ENCODE measurements at places on chromosomes 1 and 21. TPM values are rescaled to one million over a fixed set of nuclear protein-coding genes. Genes with fewer than 3 reads are reported as not detected.

The SHE gene
- total RNA-seq = 23.8 TPM

The MFSD2A gene
- 56.0 TPM for total RNA-seq

The PGLYRP4 gene
- 3.9 TPM for total RNA-seq

The ANGPTL1 gene
- 19.4 TPM for total RNA-seq

- DNase-seq = no peak
- H3K27ac ChIP-seq = peak overlapping the region; percentile 66
- H3K36me3 ChIP-seq = no peaks in the 10 kb centered on the region
- no peak overlapping the region for H3K4me3 ChIP-seq
Observed at GRCh38 chr1:172827301-172827700, 168.4 kb downstream of the FASLG start.

DNA sequence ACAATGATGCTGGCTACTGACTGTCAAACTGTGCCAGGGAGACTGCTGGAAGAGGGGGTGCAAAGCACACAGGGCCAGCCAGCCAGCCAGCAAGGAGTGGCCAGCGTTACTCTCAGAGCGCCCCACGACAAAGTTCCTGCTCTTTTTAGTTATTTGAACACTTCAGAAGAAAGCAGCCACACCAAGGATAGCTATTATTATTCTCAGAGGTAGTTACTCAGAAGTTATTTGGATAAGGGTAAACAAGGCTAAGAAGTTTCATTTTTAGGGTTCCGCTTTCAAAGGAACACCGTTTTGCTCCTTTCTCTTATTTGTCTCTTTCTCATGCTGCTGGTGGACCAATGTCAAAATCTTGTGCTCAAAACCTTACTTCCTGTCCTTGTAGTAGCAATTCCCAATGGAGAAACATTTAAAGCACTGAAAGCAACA, 59.9 kb downstream of the VANGL2 start:
- no peak overlapping the region for H3K4me3 ChIP-seq
- H3K36me3 ChIP-seq = no peaks in the 10 kb centered on the region
- no peaks in the 10 kb centered on the region for H3K27me3 ChIP-seq

DNA sequence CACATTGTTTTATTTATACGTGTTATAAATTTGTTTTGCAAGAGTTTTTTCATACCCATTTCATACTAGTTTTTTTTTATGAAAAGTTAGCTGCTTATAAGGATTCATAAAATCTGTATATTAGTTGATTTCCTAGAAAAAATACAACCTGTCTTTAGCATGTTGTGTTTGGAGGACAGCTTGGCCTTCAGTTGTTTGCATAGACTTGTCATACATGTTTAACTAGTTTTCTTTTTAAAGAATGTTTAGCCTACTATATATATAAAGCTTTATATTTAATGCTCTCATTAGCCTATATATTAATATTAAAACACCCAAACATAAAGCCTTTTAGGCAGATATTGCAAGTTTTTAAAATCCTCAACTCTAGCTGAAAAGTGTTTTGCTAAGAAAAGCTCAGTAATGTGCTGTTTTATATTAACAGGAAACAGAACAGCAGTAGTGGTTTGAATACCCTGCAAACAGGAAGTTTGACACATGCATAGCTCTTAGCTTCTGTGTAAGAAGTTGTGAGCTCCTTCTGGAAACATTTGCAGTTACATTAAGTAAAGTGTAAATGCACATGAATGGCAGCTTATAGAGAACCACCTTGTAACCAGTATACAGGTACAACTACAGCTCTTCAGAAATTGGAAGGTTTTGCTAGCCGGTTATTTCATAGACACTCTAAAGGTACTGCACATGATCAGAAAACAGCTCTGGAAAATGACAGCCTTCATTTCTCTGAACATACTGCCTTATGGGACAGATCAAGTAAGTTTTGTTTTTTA, at the start of gene PRKACB:
Gene PRKACB (plus strand): TSS at position 476 of the 770 bp plus-strand sequence. CDS start 91 bp downstream, at position 567.
- no peaks in the 10 kb centered on the region for H3K36me3 ChIP-seq
- peak within 1 kb of the TSS; percentile 6 for H3K27ac ChIP-seq
- peak within 1 kb of the TSS; percentile 5 for H3K4me3 ChIP-seq
- peaks cover 9% of the 10 kb centered on the region for H3K4me1 ChIP-seq
- DNase-seq = no peak
- no peaks in the 10 kb centered on the region for H3K27me3 ChIP-seq

DNA sequence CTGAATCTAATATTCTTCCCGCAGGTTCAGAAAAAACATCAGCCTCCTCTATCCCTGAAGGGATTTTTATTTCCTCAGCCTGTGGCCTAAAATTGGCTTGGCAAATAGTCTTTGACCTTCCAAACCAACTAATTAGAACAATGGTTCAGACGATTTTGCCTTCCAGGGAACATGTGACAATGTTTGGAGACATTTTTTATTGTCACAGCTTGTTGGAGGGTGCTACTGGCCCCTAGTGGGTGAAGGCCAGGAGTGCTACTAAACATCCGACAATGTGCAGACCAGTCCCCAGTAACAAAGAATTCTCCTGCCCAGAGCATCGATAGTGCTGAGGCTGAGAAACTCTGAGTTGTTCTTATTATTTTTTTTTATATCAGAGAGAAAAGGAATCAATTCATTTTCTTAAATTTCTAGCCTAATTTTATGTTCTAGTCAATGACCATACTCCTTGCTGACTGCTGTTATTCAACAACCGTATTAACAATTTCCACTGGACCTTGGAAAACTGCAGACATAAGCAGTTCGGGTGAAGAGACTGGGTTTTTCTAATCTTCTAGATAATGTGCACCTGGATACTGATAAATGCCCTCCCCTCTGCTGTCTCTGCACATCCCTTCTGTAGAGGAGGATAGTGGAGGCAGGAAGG, 280.7 kb downstream of the LMX1A start:
- no peak overlapping the region for H3K4me3 ChIP-seq
- no peak overlapping the region for H3K27ac ChIP-seq
- no peaks in the 10 kb centered on the region for H3K36me3 ChIP-seq
- H3K27me3 ChIP-seq = no peaks in the 10 kb centered on the region

DNA sequence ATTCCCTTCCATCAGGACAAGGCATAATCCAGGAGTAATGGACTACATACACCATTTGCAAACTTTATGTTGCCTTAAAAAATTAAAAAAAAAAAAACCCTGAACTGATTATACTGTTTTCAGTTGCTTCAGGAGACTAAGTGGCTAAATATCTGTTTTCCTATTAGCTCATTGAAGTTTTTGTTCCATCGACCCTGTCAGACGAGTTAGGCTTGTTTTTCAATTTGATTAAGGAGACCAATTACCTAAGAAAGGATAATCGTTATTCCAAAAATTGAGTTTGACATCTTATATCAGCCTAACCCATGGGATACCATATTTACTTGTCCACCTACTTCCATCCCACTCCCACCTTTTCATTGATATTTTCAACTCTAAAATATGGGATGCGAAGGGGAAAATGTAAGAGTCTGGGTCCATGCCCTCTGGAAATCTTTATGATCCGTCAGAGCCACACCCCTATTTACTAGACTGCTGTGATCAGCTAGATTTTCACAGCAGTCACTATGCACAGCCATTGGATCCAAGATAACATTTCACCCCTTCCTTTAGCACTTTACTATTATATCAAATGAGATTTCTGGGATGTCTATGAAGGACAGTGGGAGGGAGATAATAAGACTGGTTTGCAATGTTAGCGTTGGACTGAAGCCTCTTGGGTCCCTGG, 41.0 kb downstream of the IL12RB2 start:
- H3K27ac ChIP-seq = no peak overlapping the region
- no peaks in the 10 kb centered on the region for H3K36me3 ChIP-seq
- H3K4me3 ChIP-seq = no peak overlapping the region
- no peak for DNase-seq
- H3K27me3 ChIP-seq = no peaks in the 10 kb centered on the region
- H3K4me1 ChIP-seq = peaks cover 4% of the 10 kb centered on the region

DNA sequence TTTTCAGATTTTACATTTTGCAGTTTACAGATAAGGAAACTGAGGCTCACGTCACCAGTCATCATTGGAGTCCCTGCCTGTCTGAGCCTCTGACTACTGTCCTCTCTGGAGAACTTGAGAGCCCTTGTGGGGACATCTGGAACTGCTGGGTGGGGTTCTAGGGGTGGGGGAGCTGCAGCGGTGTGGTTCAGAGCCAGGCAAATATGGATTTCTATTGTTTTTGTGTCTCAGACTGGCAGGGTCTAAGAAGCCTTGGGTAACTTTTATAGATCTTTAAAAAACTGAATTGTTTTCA, 46.9 kb downstream of the IER5 start:
- DNase-seq = no peak
- H3K4me1 ChIP-seq = peaks cover 30% of the 10 kb centered on the region
- H3K4me3 ChIP-seq = no peak overlapping the region
- no peaks in the 10 kb centered on the region for H3K36me3 ChIP-seq
- peak overlapping the region; percentile 76 for H3K27ac ChIP-seq

- no peaks in the 10 kb centered on the region for H3K4me1 ChIP-seq
- H3K27ac ChIP-seq = no peak overlapping the region
- H3K27me3 ChIP-seq = no peaks in the 10 kb centered on the region
- DNase-seq = no peak
Observed at GRCh38 chr1:188269956-188270355, 1441.2 kb downstream of the PLA2G4A start.

GRCh38 chr1:18564676-18565075, 66.0 kb upstream of the PAX7 start:
- H3K27ac ChIP-seq = no peak overlapping the region
- no peaks in the 10 kb centered on the region for H3K36me3 ChIP-seq
- no peaks in the 10 kb centered on the region for H3K4me1 ChIP-seq
- no peak overlapping the region for H3K4me3 ChIP-seq

DNA sequence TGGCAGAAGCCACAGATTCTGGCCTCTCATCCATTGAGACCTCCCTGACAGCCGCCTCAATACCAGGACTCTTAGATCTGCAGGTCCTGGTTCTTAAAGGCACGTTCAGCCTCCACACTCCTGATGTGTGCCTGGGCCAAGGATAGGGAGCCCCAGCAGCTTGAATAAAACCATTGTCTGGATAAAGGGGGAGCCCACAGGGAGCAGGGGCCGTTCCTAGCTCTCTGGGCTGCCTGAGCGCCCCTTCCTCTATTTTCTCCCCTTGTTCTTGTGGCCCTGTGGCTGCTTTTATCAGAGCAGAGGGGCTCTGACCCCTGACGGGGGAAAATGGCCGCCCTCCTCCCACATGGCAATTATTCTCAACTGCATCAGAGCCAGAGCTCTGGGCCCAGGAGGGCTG, 200.8 kb downstream of the HUNK start:
- H3K4me3 ChIP-seq = no peak overlapping the region
- no peaks in the 10 kb centered on the region for H3K36me3 ChIP-seq
- H3K4me1 ChIP-seq = no peaks in the 10 kb centered on the region
- peak; percentile 75 for DNase-seq
- H3K27ac ChIP-seq = no peak overlapping the region

GRCh38 chr1:210003501-210003900, 65.5 kb downstream of the SYT14 start:
- no peak overlapping the region for H3K27ac ChIP-seq
- H3K4me3 ChIP-seq = no peak overlapping the region
- no peaks in the 10 kb centered on the region for H3K27me3 ChIP-seq
- no peaks in the 10 kb centered on the region for H3K4me1 ChIP-seq

DNA sequence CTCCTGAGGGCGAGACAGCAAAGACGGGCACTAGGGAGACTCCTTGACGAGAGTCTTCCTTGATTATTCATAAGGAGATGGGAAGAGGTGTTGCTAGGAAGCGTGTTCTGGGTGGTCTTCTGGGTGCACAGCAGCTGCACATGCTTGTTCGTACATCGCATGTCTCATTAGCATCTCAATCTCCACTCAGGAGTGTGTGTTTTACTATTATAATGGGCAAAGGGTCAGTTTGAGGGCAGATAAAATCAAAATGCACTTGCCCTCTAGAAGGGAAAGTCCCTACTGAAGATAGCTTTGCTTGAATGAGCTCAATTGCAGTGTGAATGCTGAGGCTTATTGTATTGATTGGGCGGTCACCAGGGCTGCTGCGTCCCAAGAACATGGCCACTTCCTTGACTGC, 50.2 kb upstream of the SCCPDH start:
- H3K27me3 ChIP-seq = no peaks in the 10 kb centered on the region
- H3K4me1 ChIP-seq = peaks cover 7% of the 10 kb centered on the region
- DNase-seq = no peak
- no peaks in the 10 kb centered on the region for H3K36me3 ChIP-seq
- no peak overlapping the region for H3K27ac ChIP-seq

DNA sequence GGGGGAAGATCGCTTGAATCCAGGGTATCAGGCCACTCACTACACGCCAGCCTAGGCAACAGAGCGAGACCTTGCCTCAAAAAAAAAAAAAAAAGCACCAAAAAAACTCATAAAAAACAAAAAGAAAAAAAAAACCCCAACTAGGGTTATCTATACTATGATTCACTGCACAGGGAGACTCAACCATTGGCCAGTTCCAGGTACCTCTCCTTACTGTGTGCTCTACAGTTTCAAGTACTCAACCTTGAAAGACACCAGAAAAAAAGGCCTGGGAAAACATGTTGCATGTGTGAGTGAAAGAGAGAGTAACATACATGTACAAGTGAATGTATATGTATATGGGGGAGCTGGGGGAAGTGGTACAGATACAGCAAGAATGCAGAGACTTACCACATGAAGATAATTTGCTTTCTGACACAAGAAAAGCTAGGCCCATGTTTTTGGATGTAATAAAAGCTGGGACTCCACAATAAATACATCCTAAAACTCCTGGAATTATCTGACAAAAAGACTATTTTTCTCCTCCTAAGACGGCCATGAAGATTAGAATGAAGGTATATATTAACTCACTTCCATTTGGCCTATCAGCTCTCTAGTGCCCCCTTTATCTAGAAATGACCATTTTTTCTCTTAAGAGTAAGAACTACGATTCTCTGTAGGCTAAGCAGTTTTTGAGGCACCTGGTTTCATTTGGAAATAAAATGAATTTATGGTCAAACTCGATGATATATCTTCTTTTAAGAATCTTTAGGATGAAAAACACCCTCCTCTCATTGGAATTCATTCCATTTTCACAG, 52.2 kb downstream of the SLC27A3 start:
- H3K27me3 ChIP-seq = no peaks in the 10 kb centered on the region
- DNase-seq = no peak
- H3K27ac ChIP-seq = no peak overlapping the region
- H3K4me1 ChIP-seq = no peaks in the 10 kb centered on the region
- no peak overlapping the region for H3K4me3 ChIP-seq
- H3K36me3 ChIP-seq = no peaks in the 10 kb centered on the region

GRCh38 chr1:14570514-14570913, 28.0 kb upstream of the KAZN start:
- H3K27me3 ChIP-seq = no peaks in the 10 kb centered on the region
- DNase-seq = no peak
- no peaks in the 10 kb centered on the region for H3K4me1 ChIP-seq
- no peak overlapping the region for H3K27ac ChIP-seq

GRCh38 chr1:180274221-180274620, 44.2 kb downstream of the LHX4 start:
- no peak for DNase-seq
- H3K36me3 ChIP-seq = no peaks in the 10 kb centered on the region
- no peaks in the 10 kb centered on the region for H3K4me1 ChIP-seq
- H3K27me3 ChIP-seq = no peaks in the 10 kb centered on the region

DNA sequence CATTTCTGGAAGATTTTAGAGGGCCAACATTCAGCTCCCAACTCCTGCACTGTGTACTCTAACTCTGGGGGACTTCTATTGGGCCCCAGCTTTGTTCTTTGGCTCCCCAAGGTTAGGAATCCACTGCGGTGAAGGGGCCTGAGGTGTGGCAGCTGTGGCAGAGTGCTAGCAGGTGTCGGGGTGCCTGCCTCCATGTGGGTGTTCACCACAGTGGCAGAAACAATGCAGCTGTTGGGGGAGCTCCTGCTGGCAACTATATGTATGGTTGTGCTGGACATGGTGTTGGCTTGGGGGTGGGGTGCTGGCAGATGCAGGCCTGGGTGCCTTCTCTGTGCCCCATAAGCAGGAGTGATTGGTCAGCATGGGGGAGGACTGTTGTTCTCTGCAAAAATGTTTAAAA, 95.5 kb downstream of the ST6GALNAC3 start:
- no peak overlapping the region for H3K4me3 ChIP-seq
- H3K4me1 ChIP-seq = no peaks in the 10 kb centered on the region
- no peaks in the 10 kb centered on the region for H3K27me3 ChIP-seq
- no peak for DNase-seq
- H3K36me3 ChIP-seq = no peaks in the 10 kb centered on the region
